ENCODE measurements at places on chromosomes 13 and 19.

DNA sequence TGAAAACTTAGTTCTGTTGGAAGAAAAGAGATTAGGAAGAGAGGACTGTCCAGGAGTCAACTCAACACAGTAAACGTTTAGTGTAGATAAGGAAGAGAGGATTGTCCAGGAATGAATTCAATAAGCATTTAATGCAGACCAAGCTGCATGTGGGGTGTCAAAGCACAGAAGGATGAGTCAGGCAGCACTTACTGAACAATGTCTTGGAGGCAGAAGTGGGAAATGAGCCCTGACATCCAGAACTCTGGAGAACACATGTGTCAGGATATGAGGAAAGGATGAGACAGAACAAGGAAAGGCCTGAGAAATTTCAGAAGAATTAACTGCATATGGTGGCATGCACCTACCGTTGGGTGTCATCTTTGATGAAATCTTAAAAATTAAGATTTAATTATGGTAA lies 429.2 kb upstream of the HTR2A start:
- DNase-seq = no peak

GRCh38 chr19:752652-753517 lies 2.0 kb downstream of the MISP start:
- peak; percentile 96 for DNase-seq

DNA sequence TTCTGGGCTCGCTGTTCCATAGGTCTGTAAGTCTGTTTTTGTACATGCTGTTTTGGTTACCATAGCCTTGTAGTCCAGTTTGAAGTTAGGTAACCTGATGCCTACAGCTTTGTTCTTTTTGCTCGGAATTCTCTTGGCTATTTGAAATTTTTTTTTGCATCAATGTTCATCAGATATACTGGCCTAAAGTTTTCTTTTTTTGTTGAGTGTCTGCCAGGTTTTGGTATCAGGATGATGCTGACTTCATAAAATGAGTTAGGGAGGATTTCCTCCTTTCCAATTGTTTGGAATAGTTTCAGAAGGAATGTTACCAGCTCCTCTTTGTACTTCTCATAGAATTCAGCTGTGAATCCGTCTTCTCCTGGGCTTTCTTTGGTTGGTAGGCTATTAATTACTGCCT lies 397.8 kb upstream of the HTR2A start:
- no peak for DNase-seq

- no peak for DNase-seq
Measured at GRCh38 chr13:84659359-84659661, 777.0 kb upstream of the SLITRK1 start.

GRCh38 chr13:44451126-44451525 lies 77.5 kb downstream of the SERP2 start:
- no peak for DNase-seq

DNA sequence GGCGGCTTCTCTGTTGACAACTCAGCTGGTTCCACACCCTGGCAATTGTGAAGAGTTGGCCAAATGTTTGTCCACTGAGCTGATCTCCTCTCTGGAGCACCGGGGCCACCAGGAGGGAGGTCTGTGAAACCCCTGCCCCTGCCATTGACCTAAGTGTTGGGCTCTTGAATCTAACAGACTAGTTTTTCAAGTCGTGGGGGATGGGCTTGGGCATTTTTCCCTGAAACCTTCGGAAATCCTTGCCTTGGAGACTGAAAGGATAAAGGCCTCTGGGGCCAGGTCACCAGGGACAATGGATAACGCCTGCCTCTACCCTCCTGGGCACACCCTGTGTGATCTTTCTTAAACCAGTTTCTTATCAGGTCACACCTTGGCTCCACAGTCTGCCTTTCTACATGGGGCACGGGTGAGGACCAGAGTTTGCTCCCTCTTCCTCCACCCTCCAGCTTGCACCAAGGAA lies 881 bp downstream of the GEMIN7 start:
- no peak for DNase-seq

GRCh38 chr13:75530549-75530961 lies 7.1 kb downstream of the COMMD6 start:
- no peak for DNase-seq

DNA sequence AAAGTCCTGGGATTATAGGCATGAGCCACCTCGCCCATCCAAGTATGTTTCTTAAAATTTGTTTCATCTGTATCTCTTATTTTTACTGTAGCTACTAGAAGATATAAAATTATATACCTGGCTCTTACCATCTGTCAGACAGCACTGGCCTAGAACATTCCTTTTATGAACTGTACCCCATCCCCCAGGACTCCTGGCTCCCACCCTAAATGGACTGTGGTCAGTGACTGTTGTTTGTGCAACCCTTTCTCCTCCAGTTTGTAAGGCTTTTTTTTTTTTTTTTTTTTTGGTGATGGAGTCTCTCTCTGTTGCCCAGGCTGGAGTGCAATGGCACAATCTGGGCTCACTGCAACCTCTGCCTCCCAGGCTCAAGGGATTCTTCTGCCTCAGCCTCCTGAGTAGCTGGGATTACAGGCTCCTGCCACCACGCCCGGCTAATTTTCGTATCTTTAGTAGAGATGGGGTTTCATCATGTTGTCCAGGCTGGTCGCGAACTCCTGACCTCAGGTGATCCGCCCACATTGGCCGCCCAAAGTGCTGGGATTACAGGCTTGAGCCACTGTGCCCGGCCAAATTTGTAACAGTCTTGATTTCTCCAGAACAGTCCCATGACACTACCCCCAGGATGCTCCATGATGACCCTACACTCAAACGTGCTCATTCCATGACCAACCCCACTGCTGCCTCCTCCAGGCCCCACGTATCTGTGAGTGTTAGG lies 2.5 kb downstream of the NDUFA3 start:
- no peak for DNase-seq

DNA sequence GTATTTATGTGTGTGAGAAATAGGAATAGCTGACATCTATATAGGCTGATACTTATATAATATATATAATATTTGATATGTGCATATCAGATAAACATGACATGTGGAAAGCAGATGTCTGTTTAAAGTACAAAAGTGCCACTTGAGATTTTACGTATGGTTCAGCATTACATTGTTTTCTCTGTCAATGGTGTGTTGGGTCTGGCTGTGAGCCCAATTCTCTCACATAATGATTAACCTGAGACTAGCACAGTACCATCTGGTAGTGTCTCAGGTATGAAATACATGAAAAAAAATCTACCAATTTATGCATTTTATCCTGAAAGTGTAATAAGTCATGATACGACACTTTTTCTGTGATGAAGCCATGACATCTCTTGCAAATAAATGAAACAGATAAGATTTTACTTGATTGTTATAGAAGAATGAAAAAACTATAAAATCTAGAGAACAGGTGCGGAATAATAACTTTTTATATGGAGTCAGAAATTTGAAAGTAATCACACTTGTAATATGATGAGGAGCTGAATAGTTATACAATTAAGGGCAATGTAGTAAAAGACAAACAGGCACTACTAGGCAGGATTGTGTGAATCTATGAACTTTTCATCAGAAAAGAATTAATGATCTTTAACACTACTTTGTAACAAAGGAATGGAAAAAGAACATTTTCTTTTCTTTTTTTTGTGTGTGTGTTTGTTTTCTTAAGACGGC lies 1405.0 kb downstream of the OLFM4 start:
- DNase-seq = no peak

DNA sequence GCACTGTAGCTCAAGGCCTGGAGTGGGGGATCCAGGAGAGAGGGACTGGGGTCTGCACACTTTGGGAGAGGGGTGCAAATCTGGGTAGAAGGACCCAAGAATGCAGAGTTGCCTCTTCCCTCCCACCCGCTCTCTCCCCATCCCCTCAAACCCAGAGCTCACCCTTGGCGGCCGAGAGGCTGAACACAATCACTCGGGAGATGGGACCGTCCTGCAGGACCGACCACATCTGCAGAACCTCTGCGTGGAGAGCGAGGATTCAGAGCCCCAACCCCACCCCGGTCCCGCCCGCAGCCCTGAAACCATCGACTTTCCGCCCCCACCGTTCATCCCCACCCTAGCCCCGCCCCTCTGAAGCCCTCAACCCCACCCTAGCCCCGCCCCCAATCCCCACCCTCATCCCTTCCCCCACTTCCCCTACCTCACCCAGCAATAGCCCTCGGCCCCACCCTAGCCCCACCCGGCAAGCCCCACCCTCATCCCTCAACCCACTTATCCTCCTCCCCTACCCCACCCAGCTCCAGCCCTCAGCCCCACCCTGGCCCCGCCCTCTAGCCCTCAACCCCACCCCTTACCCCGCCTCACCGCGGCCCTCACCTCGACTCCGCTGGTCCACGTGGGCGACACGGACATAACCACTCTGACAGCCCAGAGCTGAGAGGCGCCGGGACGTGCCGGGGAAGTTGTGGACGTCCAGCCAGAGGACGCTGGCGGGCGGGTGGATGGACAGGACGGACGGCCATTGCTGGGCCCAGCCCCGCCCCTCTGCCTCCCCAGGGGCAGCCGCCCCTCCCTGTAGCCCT lies 4.1 kb downstream of the KPTN start:
- no peak for DNase-seq

DNA sequence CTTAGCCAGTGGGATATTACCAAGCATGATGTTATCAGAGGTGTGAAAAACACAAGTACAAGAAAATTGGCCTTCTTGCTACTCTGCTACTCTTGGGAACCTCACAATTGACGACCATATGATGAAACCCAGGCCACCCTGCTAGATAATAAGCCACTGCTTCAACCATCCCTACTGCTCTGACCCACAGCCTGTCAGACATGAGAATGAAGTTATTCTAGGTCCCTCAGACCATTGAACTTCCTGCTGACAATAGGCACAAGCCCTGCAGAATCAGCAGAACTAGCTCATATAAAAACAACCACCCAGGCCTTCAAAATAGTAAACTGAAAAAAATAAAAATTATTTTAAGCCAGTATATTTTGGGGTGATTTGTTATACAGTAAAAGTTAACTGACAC lies 559.9 kb downstream of the KCTD12 start:
- no peak for DNase-seq

GRCh38 chr13:69946511-69946910 lies 161.1 kb upstream of the ATXN8OS start:
- DNase-seq = no peak

GRCh38 chr19:32233885-32234284 lies 111.5 kb upstream of the ZNF507 start:
- no peak for DNase-seq

DNA sequence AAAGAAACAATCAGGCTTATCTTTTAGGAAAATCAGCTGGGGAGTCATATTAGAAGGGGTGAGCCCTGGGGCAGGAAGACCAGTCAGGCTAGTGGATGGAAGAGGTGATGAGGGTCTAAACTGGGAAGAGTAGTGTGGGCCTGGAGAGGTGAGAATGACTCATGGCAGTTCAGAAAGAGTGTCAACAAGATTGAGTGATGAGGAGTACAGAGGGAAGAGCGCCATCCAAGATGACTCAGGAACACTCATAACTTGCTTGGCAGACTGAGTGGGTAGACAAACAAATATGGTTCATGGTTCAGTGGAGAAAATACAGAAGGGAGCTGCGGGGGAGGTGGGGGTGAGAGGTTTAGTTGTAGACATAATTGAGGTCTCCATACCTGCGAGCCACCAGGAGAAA lies 17.3 kb upstream of the CLDN10 start:
- peak; percentile 63 for DNase-seq

GRCh38 chr19:17824339-17824738 lies 3.0 kb upstream of the INSL3 start:
- DNase-seq = no peak

DNA sequence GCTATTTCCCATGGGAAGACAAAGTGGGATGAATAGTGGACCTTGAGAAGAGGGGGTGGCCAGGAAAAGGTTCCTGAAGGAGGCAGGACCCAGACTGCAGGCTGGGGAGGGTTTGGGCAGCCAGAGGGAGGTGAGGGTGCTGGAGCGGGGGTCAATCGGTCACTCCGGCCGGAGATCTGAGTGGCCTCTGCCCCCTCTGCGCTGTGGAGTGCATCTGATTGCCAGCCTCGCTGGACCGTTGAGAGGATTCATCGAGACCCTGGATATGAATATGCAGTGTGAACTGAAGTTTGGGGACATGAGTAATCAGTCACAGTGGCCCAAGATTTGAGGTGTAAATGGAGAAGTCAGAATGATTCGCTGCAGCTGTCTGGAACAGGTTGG lies 5.5 kb upstream of the ZNF580 start:
- DNase-seq = no peak
